ENCODE measurements at places on chromosomes 12 and 14.

DNA sequence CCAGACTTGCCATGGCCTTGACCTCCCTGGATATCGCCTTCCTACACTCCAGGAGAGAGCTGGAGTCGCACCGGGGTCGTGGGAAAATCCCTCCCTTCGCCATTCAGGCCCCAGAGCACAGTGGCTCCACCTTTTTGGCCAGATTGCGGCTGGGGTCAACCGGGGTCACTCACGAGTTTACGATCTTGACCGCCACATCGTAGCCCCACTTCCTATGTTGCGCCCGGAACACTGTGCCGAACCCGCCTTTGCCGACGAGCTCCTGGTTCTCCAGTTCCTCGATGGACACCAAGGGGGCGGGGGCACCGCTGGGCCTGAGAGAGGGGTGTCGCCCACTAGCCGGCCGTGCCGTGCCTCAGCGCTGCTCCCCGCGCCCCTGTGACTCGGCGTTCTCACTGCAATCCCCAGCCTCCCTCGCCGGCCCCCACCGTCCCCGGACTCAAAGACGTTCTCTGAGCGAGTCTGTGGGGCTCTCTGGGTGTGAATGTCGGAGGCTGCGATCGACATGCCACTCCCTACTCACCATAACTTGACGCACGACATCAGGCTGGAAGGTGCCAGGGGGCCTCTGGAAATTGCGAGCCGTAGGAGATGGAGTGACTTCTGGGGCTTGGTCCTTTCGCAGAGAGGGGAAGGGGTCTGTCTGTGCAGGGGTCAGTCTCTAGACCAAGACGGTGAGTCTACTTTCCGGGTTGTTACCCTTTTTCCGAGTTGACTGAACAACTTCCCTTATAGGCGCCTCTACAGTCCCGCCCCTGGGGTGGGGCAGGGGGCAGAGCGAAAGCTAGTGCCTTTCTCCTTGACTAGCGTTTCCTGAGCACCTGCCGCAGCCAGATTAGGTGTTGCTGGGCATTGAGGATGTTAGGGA lies at the start of gene RIPK3:
TSS of gene RIPK3 (minus strand) at position 708 of the 868 bp plus-strand sequence. CDS start at position 543, 165 bp downstream.
- peak; percentile 42 for DNase-seq

DNA sequence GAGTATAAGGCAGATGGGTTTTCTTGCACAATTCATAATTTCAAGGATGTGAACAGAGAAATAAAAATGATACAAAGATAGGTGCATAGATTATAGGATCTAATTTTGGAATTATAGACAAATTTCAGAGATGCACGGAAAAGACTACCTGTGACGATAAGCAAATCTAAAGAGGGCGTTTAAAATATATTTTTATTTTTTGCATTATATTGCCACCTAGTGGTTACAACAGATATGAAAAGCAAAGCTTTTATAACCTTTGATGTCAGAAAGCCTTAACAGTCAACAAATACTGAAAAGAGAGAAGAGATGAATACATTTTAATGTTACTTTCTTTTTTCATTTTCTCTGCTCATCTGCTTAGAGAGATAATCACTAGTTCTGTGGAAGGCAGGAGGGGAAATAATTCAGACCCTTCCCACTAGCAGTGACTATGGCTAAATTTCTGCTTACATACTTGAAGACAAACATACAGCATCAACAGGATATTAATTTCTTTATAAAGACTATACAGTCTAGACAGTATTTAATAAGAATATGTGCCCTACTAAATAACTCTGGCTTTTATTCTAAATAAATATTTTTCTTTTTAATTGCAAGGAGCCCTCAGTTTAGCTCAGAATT lies 46.3 kb downstream of the NTS start:
- DNase-seq, result no peak

- no peak for DNase-seq
These were observed 36.9 kb downstream of the ZFC3H1 start for GRCh38 chr12:71626768-71627167.

GRCh38 chr12:94304566-94305061 lies 155.1 kb downstream of the CEP83 start:
- DNase-seq, result no peak

- no peak for DNase-seq
These were observed 101.1 kb upstream of the BCL2L14 start for GRCh38 chr12:11969437-11970154.

DNA sequence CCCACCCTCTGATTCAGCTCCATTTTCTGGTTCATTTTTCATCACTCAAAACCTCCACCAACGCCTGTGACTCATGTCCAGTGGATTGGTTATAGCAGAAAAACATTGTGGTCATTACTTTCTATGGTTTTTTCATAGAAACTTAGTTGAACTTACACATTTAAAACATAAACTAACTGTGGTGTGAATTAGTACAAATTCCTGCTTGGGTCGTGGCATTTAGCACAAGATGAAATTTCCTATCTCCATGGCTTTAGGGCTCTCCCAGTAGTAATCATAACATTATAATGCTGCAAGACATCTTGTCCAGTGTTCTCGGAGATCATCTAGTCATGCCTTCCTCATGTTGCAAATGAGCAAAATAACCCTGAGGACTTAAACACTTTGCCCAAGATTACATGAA lies 7.1 kb downstream of the RNASE7 start:
- DNase-seq, result no peak

DNA sequence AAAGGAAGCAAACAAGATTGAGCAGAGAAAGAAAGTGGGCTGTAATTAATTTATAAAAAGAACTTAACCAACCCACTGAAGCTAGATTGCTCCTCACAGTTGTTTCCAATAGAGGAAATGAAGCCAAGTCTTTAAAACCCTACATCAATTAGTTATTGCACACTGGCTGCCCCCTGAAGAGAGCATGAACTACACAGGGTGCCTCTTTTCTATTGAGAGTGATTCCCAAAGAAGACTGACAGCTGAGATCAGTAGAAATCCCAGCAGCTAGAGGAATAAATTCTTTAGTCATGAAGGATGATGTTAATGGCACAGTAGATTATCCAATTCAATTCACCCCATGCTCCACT lies 8.6 kb upstream of the USP15 start:
- DNase-seq, result no peak

DNA sequence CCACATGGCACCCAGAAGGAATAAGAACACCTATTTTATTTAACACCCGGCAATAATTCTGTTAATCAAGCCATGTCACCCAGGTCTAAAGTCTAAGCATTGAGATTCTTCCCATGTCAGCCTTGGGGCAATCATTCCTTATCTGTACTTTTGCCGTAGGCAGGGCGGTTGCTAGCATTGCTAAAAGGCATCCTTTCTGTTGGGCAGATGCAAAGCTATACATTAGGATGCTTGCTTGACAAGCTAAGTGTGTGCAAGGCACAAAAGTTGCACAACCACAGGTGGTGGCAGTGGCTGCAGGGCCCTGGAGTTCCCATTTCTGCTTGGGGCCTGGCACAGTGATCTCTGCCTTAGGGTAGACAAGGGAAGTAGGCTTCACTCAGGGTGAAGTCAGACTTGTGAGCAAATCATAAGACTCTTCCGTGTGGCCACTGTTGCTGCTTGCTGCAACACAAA lies 12.5 kb upstream of the GALNT6 start:
- DNase-seq, result no peak

DNA sequence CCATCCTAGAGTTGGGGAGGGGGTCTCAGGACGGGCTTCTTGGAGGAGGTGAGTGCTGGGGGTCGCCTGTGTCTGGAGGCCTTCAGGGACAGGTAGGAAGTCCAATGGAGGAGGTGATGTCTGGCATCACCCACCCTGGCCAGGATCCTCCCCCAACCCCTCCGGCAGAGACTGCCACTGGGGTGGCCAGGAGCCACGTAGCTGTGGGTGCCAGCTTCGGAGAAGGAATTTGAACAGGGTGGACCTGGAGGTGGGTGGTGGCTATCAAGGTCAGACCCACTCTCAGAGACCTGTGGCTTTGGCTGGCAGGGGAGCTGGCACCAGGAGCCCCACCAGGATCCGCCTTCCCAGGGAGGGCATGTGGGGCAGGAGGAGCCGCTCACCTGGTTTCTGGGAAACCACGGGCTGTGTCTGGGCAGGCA lies 9.1 kb downstream of the CEP170B start:
- DNase-seq, result no peak

DNA sequence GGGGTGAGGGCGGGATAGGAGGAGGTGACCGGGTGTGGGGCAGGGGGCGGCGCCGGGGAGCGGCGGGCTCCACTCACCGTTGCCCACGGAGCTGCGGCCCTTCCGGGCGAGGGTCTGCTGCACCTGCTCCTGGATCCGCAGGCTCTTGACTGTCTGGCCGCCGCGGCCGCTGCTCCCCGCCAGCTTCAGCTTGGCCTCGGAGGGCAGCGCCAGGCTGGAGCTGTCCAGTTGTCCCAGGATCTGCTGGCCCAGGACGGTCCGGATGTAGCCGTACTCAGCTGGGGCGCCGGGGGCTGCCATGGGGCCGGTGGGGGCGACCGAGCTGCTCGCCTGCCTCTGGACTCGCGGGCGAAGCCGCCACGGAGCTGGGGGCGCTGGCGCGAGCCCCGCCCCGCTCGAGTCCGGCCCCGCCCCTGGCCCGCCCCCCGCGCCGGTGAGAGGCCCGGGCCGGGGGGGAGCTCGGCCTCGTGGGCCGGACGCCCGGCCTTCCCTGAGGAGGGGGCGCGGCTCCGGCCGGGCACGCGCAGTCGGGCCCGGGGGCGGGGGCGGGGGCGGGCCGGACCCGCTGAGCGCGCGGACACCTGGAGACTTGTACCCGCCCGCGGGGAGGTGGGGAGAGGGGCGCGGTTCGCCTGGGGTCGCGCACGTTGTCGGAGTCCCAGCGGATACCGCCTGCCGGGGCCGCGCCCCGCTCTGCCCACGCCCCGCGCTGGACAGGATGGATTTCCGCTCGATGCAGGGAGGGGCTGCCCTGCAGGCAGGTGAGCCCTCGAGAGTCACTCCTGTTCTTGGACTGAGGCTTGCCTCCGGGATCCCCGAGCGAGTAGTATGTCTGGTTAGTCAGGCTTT lies at the start of gene PKP2:
TSS of gene PKP2 (minus strand) at position 346 of the 849 bp plus-strand sequence. CDS start at position 300, 46 bp downstream.
- no peak for DNase-seq

DNA sequence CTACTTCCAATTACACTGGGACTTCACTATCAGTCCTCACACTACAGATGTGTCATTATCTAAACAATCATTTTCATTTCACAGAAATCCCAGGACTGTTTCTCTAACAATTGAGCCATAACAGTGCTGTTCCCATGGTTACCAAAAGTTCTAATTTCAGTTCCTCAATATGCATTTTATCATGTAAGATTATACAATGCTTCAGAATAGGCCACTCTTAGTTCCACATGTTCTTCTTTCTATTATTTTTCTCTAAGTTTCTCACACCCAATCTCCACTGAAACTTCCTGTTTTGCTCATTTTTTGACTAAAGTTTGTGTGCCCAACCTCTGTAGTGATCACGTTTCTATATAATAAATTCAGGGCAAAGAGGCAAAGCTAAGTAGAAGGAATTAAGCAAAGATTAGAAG lies 185.8 kb downstream of the DUSP6 start:
- no peak for DNase-seq

GRCh38 chr12:32120419-32120818 lies 13.8 kb downstream of the BICD1 start:
- no peak for DNase-seq

GRCh38 chr12:4423528-4424195 lies 22.0 kb downstream of the FGF6 start:
- DNase-seq, result no peak

DNA sequence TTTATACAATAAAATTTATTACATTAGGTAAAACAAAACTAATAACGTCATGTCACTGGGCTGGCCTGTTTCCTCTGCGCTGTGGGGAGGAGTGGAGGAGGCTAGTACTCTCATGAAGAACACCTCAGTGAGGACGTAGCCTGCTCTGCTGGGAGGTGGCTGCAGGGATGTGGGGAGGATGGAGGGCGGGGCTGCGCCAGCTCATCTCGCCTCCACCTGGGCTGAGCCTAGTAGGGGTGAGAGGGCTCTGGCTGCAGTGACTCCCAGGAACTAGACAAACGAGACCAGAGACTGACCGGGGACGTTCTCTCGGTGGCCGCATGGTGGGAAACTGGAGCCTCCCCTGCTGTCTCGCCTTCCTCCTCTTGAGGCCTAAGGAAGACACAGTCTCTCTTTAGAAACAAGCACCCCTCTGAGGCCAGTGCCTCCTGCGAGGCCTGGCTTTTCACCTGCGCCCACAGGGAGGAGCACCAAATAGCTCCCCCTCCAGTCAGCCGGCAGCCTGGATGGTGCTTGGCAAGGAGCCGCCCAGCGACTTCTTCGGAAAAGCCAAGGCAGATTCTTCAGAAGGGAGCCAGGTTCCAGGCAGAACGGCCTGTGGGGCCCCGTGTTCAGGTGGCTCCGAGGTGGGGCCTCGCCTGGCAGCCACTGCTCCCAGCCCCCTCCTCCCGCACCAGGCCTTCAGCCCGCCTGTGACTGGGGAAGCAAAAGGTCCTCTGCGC lies 62.4 kb downstream of the PLEKHG3 start:
- DNase-seq, result no peak

DNA sequence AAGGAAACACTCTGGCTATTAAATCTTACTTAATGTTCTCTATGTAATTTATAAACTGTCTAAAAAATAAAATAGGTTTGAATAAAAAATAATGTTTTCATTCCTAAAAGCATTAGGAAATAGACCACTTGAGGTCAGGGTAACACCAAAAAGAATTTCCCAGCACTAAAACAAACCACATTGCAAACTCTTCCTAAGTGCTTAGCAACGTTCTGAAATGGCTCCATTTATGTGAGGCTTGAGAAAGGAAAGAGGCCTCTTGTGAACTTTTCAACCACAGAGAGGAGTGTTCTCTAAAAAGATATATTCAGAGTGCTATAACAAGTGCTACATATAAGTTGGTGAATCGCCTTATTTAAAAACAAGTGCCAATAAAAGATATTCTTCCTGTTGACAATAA lies 42.7 kb downstream of the ALX1 start:
- DNase-seq, result no peak

GRCh38 chr12:10386857-10387256 lies 3.0 kb downstream of the KLRK1 start:
- DNase-seq, result no peak

DNA sequence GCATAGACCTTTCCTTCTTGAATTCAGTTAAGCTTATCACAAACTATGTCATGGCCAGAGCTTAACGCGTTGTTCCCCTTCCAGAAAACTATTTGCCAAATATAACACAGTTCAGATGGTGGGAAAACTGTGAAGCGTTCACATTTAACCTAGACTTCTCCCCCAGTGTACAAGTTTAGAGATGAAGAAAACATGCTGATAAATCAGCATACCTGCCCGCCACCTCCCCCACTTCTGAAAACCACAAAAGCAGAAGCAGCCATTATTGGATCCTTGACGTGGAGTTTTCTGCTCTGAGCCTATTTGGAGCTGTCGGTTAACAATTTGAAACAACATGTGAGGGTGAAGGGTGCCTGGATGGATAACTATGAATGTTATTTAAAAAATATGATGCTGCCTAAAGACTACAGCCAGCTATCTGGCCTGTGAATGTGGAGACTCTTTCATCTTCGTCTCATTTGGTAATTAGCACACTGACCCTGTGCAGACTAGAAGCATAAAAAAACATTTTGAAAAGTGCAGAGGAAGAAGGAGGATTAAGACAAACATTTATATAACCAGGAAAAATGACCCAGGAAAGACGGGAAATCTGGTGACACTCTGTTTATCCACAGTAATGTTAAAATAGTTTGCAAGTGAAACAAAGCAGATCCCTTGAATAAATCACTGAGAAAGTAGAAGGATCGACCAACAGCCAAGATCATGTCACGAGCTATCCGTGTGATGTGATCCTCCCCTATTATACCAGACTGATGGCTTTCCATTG lies 408.2 kb downstream of the AEBP2 start:
- DNase-seq, result no peak

GRCh38 chr14:90358359-90358758 lies 26.6 kb upstream of the NRDE2 start:
- no peak for DNase-seq

- no peak for DNase-seq
These were observed 2.0 kb downstream of the MGP start for GRCh38 chr12:14883686-14884085.

Data from stimulated activated CD4-positive, alpha-beta T cell treated with anti-CD3 and anti-CD28 coated beads, TNF-alpha, amount 100 ng/mL, for 4 hours (primary cell).